ENCODE measurements at places on chromosomes 1 and 21.

- no peak for DNase-seq
Observed at GRCh38 chr1:156898161-156898566, 4.6 kb downstream of the PEAR1 start.

GRCh38 chr1:66585002-66585401 is 51.0 kb downstream of the SGIP1 start:
- DNase-seq = no peak

DNA sequence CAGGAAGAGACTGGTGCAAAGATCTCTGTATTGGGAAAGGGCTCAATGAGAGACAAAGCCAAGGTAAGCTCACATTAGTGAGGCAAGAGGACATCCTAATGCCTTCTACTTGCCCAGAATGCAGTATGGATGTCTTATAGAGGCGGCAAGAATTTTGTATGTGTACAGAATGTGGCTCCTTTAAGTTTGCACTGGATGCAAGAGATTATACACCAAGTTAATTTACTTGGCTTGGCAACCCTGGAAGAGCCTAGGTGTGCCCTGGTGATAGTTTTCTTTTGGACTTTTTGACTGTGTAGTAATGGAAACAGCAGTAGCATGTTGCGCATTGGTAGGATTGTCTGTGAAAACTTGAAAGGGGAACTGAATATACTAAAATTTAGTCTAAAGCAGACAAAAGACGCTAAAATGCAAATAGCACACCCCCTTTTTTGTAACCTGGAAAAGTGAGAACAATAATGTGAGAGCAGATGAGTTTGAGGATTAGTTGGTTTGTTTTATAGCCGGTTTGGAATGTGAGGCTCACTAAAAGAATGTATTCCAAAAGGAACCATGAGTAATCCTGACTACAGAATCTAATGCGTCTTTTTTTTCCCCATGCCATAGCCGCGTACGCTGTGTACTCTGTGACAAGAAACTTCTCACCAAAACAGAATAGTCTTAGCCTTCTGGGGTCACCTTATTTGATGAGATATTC is 18.1 kb downstream of the KHDRBS1 start:
- DNase-seq = no peak

GRCh38 chr1:28804071-28804470 is 7.9 kb upstream of the OPRD1 start:
- no peak for DNase-seq

DNA sequence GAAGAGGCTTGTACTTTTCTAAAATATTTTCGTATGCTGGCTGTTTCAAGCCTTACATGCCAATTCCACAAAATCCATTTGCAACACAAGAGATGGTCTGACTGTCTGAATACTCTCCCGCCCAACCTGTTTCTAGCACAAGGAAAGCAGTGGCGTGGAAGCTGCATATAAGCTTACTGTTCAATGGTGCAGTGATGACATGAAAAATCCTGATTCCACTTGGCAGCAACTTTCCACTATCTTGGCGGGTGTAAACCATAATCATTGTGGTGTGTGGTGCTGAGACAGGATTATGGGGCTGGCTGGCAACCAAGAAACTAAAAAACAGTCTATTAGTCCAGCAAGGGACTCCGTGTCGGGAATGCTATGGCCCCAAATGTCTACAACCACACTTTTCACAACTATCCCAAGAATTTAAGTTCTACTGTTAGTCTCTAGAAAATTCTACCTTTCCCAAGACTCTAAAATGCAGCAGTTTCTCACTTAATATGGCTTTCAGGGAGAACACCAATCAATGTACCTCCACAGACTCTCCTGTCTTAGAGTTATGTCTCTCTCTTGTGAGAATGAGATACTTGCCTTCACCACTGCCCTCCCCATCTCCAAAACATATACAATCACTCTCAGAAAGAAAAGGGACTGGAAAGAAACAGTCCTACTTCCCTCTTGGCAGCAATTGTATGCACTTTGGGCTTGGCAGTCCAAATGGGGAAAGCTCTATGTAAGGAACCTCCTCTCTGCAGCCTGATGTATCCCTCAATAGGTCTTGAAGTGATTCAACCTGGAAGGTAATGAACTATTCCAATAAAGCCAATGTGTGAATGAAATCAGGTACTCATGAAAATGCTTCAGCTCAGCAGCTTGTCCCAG is 9.5 kb downstream of the COLGALT2 start:
- DNase-seq = no peak

GRCh38 chr1:1425426-1425752 is 4.3 kb upstream of the ANKRD65 start:
- DNase-seq = no peak

DNA sequence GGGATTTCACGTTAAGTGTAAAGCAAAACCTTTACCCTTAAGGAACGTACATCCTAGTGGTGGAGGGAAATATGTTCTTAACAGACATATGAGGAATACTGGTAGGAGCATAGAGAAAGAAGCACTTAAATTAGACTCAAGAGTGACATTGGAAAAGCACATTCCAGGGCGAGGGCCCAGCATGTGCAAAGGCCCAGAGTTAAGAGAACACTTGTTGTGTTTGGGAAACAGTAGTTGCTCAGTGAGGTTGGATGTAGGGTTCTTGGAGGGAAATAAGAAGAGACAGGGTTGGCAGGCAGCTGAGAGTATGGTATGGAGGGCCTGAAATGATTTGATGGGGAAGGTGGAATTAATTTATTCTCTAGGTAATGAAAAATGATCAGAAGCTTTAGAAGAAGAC is 115.5 kb downstream of the CNIH3 start:
- no peak for DNase-seq

GRCh38 chr21:36510911-36511310 is 31.0 kb upstream of the CLDN14 start:
- DNase-seq = no peak

DNA sequence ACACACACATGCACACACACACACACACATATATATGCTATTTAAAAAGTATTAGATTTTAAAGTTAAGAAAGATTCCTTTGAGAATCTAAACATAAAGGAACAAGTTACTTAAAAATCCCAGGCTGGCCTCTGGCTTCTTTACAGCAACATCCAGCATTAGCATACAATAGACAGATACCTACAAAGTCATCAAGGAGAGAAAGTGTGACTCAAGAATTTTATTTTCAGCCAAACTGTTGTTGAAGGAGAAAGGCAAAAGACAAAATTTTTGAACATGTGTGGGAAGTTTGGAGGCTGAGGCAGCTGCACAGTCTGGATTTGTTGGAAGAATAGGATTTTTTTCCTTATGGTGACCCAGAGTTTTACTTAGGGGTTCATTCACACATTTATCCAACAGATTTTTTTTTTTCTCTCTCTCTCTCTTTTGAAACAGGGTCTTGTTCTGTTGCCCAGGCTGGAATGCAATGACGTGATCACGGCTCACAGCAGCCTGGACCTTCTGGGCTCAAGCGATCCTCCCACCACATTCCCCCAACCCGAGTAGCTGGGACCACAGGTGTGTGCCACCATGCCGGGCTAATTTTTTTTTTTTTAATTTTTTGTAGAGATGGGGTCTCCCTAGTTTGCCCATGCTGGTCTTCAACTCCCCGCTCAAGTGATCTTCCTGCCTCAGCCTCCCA is 24.0 kb upstream of the SPOCD1 start:
- DNase-seq = no peak
